ENCODE measurements at places on chromosomes 1 and 21. TPM values are rescaled to one million over a fixed set of nuclear protein-coding genes. Genes with fewer than 3 reads are reported as not detected.

The GPR37L1 gene
- total RNA-seq, result not detected

The PLEKHN1 gene
- total RNA-seq, result 0.86 TPM

The DENND2C gene
- total RNA-seq, result 2.7 TPM

The ARHGEF16 gene
- total RNA-seq, result 0.32 TPM

The OR13G1 gene
- total RNA-seq, result not detected

DNA sequence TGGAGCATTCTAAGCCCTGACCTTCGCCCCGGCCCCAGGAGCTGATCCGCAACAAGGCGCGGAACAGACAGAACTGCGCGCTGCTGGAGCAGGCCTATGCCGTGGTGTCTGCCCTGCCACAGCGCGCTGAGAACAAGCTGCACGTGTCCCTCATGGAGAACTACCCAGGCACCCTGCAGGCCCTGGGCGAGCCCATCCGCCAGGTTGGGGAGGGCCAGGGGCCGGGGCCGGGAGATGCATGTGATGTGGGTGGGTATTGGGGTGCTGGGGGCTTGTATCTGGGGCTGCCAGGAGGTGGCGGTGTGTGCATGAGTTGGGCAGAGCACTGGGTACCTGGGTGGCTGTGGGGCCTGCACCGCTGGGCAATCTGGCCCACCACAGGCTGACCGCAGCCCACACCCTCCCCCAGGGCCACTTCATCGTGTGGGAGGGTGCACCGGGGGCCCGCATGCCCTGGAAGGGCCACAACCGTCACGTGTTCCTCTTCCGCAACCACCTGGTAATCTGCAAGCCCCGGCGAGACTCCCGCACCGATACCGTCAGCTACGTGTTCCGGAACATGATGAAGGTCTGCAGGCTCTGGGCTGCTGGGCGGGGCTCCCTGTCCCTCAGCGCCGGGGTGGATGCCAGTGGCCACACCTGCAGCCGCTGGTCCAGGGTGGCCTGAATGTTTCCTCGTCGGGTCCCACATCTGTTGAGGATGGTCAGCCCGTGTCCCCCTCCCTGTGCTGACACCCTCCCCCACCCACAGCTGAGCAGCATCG lies 65.8 kb downstream of the TRIM11 start:
- peak; percentile 79 for DNase-seq

GRCh38 chr1:223513309-223513708 lies 120.1 kb downstream of the CCDC185 start:
- DNase-seq, result no peak

GRCh38 chr1:58765006-58765405 lies 18.8 kb downstream of the JUN start:
- DNase-seq, result no peak

GRCh38 chr1:115166531-115167091 lies 77.3 kb upstream of the TSPAN2 start:
- no peak for DNase-seq

DNA sequence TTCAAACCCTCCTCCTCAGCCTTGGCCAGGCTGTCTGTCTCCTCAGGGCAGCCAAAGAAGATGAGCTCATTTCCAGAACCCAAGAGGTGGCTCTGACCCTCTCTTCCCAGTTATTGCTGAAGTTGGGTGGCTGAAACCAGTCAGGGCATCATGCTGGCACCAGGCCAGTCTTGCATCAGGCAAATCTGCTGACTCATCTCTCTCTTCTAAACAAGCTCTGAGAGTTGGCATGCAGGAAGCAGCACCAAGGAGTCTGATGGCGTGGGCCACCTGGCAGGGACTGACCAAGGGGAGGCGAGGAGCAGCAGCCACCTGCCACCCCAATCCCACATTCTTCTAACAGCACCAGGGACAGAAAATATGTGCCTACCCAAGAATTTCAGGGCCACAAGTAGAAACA lies 104.8 kb upstream of the ATP1A1 start:
- DNase-seq, result no peak

DNA sequence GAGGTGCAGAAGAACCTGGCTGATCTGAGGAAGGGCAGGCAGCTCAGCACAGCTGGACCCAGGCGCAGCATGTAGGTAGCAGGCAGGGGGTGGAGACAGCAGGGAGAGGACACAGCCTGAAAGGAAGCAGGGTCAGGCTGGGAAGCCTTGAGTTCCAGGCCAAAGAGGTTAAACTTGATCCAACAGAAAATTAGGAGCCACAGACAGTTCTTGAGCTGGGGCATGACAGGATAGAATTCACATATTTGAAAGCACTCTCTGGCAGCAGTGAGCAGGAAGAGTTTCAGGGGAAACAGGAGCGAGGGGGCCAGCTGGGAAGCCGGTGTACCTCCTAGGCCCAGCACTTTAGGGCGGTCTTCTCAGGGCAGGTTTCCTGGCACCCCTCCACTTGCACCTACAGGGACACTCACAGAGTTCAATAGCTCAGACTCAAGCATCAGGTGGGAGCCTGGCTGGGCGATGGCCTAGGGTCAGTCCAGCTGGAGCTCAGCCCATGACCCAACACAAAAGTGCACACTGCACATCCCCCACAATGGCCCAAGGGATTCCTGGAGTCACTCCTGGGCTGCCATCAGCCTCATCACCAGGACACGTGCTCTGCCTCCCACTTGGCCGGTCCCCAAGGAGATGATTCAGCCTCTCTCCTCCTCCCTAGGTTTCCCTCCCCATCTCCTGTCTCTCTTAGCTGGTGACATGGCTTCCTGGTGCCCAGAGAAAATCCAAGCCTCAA lies 22.7 kb downstream of the MATN1 start:
- DNase-seq, result peak; percentile 88

- no peak for DNase-seq
Observed at GRCh38 chr1:218297867-218298266, 12.8 kb downstream of the RRP15 start.

- no peak for DNase-seq
Observed at GRCh38 chr1:154479764-154480421, 22.1 kb upstream of the TDRD10 start.

DNA sequence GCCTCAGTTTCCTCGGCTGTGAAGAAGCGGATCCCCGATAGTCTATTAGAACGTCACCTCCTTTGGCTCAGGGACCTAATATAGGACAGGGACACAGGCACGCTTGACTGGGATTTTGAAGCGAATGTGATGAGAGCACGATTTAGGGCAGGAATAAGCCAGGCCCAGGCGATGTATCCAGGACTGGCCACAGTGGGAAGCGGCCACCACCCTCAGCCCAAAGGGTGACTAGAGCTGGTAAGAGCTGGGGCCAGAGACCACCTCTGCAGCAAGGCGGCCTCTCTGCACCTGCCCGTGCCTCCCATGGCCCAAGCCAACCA lies 100.0 kb upstream of the VAMP3 start:
- no peak for DNase-seq

DNA sequence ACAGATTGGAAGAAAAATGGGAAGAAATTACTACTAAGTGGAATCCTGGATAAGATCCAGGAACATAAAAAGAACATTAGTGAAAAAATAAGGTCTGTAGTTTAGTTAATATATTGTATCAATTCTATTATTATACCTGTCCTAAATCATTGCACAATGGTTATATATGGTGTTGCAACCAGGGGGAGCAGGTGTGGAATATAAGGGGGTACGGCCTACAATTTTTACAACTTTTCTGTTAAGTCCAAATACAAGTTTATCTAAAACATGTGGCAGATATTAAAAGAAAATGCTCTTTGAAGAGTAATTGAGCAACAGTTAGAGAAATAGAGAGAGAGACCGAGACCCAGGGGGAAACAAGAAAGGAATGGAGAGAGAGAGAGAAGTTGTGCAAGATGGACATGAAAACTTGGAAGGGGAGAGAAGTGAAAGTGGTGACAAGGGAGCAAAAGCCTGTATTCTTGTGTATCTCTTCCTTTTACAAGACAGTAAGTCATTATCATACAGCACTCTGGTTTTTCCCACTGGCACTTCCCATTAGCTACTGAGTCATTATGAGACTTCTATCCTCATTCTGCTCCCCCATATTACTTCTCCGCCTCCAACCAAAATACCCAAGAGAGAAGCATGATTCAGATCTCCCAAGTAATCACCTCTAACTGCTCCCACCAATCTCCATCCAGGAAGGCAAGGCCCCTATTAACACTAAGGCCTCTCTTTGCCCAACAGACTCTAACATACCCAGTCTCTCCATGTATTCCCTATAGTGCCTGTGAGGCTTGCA lies 22.3 kb upstream of the TRAF3IP3 start:
- no peak for DNase-seq

DNA sequence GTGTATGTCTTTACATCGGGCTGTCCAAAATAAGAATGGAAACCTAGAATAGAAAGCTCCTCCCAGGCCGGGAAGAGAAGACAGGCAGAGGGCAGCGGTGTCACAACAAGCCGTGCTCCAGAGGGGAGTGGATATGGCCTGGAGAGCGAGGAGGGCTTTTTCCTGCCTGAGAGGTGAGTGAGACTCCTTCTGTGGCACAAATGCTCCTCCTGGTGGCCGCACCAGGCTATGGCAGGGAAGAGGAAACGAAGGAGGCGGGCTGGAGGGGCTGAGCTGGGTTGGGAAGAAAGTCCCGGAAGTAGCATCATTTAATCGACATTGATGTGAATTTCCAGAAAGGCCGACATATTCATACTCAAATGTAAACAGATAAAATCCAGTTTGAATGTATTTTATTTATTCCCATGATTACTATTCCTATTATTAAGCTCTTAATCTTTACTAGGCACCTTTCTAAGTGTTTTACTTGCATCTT lies 54.7 kb downstream of the MEF2D start:
- DNase-seq, result peak; percentile 93

- no peak for DNase-seq
Observed at GRCh38 chr1:161265305-161265704, 6.8 kb downstream of the PCP4L1 start.

GRCh38 chr1:77014073-77014788 lies 147.0 kb downstream of the ST6GALNAC5 start:
- no peak for DNase-seq

DNA sequence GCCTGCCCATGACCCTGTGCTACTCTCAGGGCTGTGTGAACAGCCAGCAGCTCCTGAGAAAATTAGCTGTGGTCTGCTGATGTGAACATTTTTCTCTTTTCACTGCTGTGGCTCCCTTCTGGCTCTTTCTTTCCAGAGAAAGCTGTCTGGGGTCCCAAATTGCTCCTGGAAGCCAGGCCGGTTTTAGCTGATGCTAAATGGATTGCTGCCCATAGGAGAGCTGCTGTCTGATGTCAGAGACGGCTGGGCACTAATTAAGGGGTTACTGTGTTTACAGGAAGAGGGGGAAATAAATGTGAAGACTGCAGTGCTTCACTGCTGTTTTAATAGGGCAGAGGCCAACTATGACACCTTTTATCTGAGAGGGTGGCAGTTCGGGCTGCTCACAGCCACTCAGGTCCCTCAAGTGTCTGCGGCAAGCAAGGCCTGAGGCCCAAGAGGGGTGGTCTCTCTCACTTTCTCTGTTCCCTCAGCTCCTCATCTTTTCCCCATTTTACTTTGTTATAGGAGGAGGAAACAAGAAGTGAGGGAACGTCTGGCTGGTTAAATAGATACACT lies 106.0 kb upstream of the GNG12 start:
- DNase-seq, result no peak

- DNase-seq, result no peak
Observed at GRCh38 chr21:46662765-46663500, 27.5 kb downstream of the PRMT2 start.

DNA sequence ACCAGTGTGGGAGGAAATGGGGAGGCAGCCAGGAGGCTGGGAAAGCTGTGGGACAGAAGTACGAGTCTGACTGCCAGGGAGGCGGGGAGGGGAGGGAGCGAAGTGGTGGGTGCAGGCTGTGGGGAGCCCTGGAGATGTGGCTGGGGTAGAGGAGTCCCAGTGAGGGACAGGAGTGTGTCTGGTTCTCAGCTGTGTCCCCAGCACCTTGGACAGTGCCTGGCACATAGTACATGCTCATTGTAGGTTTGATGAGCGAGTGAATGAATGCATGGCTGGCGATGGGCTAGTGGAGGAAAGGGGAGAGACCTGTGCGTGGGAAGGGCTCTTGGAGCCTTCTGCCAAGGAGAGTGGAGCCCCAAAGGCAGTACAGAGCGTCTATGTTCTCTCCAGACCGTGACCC lies 104.1 kb downstream of the SIK1 start:
- DNase-seq, result no peak

- DNase-seq, result no peak
Observed at GRCh38 chr1:10402729-10403274, 3.9 kb downstream of the PGD start.

DNA sequence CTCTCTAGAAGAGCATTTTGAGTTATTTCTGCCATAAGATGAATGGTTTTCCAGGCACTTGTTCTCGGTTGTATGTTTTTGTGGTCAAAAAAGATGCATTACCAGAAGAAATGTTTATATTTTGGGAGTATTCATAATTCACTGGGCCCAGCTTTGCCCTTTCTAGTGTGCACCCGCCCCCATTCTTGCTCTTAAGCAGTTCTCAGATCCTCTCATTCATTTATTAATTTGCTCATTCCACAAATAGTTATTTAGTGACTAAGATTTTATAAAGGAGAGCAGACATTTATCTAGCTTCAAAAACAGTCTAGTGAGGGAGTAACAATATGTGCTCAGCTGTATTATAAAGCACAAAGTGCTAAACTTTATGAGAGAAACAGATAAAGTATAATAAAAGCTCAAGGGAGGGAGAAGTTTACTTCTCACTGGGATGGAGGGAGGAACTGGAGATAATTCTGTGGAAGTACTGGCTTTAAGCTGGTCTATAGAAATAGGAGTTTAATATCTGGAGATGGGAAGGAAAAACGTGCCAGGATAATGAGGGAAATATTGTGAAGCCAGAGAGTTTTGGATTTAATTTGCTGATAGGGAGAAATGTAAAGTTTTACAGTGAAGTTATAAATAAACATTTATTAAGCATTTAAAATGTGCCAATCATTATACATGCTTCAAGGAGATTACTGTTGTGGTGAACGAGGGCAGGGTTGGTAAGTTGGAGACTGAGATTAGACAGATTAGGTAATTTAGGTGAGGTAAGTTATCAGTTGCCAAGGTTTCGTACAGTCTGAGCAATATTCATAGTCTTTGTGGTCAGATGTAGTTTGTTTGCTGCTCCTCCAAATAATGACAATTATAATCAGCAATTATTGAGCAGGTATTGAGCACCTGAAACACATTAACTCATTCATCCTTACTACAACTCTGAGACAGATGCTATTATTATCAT lies 9.1 kb upstream of the MACF1 start:
- DNase-seq, result no peak

DNA sequence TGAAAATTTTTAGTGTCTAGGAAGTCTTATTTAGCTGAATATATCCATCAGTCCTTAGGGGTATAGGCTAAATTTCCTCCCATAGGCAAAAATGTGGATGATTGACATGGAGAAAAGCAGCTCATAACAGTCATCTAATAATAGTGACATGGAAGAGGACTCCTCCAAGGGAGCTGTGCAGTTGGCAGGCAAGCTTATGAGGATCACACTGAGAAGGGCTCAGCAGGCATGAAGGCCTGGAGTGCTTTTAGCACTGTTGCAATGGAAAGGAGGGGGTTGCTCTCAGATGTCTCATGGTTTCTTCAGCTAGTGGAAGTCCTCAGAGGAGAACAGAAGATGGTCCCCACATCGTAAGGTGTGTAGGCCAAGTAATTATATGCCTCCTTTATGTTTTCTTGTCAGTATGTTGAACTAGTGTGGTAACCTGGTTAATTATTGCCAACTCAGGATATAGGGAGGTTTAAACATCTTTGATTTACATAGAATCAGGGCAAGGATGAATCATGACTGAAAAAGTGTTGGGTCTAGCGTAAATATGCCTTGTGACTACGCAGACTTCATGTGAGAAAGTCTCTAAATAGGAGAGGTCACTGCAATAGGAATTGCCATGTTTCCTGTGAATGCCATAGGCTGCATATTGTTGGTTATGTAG lies 18.9 kb downstream of the VN1R5 start:
- no peak for DNase-seq
